ENCODE measurements at places on chromosomes 4 and X.
A peak's percentile ranks its signal among the peaks of the same experiment; 100 is the strongest.

- no peak for DNase-seq
Observed at GRCh38 chr4:1759818-1760223, 33.3 kb upstream of the FGFR3 start.

- no peak for DNase-seq
Observed at GRCh38 chrX:42755815-42756214, 22.1 kb downstream of the PPP1R2C start.

- no peak for DNase-seq
Observed at GRCh38 chr4:52266537-52267137, 215.5 kb downstream of the SPATA18 start.

GRCh38 chrX:2242326-2242725, 258.4 kb downstream of the DHRSX start:
- DNase-seq = no peak

GRCh38 chrX:56789518-56790070, 60.6 kb downstream of the NBDY start:
- DNase-seq = no peak

GRCh38 chrX:79162076-79162475, 17.6 kb downstream of the GPR174 start:
- DNase-seq = no peak

- DNase-seq = no peak
Observed at GRCh38 chrX:18861511-18861910, 122.4 kb downstream of the PHKA2 start.

GRCh38 chr4:105994061-105994460, 98.8 kb downstream of the NPNT start:
- DNase-seq = no peak

- DNase-seq = no peak
Observed at GRCh38 chrX:25010784-25011588, 4.8 kb downstream of the ARX start.

GRCh38 chr4:39994406-39994805, 16.7 kb upstream of the PDS5A start:
- DNase-seq = no peak

- DNase-seq = peak; percentile 59
Observed at GRCh38 chrX:7996414-7996813, 69.2 kb upstream of the PNPLA4 start.

- no peak for DNase-seq
Observed at GRCh38 chrX:103539695-103540094, 20.4 kb upstream of the RAB40A start.

DNA sequence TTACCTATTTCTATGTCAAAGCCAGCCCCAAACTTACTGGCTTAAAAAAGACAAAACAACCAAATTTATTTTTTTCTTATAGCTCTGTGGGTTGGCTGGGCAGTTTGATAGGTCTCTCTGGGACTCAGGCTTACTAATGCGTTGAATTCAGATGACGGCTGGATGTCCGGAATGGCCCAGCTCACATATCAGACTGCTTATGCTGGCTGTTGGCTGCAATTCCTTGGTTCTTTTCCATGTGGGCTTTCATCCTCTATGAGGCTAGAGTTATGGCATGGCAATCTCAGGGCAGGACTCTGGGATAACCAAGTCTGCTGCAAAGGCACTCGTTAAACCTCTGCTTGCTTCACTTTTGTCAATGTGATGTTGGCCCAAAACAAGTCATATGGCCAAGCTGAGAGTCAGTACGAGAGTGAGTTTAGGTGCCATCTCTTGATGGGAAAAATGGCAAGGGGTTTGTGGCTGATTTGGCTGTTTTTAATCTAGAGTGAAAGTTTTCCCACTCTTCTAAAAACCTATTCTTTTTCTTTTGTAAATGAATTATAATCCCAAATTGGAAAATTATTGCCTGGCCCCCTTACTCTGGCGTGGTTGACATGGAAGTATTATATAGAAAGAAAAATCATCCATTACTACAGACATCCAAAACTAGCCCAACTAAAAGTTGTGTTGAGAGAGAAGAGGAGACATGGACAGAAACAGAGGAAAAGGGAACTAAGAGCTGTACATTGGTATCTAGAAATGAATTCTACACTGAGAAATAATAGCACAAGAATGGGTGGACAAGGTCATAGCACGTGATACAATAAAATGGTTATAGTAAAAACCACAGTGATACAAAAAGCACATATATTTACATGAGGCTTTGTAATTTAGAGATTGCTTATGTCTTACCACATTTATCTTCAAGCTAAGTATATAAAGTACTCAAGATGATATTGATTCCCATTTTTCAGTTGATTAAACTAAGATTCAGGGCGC, 6.6 kb downstream of the PRIMPOL start:
- no peak for DNase-seq

GRCh38 chr4:8247047-8247930, 22.3 kb upstream of the HTRA3 start:
- no peak for DNase-seq

DNA sequence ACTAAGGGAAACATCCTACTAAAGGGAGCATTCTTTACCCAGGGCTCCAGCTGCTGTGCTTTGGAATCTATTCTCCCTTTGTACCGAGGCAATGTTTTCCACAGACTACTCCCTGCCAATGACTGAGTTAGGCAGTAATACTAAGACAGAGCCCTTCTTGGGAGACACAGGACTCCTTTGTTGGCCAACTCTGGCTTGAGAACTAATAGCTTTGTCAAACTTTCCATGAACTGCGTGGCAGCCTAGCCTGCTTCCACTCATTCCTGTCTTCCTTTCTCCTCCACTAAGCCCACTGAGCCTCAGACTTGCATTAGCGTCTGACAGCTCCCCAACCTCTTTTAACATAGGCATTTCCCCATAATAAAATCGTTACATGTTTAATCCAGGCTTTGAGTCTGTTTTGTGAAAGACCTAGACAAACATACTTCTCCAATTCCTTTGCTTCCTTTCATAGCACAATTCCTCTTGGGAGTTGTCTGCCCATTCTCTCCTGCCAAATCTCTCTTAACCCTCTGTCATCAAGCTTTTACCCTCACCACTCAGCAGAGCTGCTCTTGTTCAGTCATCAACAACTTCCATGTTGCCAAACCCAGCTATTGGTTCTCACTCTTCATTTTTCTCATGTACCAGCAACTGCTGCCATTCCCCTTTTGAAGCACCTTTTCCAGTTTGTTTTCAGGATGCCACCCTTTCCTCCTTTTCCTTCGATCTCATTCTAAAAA, 300.3 kb upstream of the IGFBP7 start:
- no peak for DNase-seq

DNA sequence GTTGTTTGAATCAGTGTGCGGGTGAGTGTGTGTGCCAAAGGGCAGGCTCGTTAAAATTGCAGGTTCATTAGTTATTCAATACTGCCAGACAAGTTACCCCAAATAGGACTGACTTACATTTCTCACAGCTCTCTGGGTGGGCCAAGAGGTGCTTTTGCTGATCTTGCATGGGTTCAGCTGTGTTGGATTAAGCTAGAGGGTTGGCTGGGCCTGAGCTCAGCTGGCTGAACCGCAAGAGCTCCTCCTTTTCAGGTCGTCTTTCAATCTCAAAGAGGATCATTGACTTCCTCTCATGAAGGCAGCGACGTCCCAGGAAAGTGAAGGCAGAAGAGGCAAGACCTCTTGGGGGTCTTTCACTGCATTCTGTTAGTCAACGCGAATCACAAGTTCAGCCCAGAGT, 343.3 kb upstream of the FRG1 start:
- DNase-seq = no peak

- DNase-seq = no peak
Observed at GRCh38 chrX:154384284-154384892, 5.3 kb downstream of the EMD start.

GRCh38 chr4:10123227-10124101, 6.9 kb upstream of the WDR1 start:
- peak; percentile 80 for DNase-seq

GRCh38 chr4:80335554-80336358, at the start of gene CFAP299:
CFAP299 (plus strand) TSS chr4:80335730.
- peak; percentile 85 for DNase-seq

- DNase-seq = peak; percentile 82
Observed at GRCh38 chrX:110407910-110408545, 49.4 kb downstream of the RTL9 start.

GRCh38 chrX:119887721-119888425, 7.8 kb upstream of the AKAP14 start:
- DNase-seq = peak; percentile 68

DNA sequence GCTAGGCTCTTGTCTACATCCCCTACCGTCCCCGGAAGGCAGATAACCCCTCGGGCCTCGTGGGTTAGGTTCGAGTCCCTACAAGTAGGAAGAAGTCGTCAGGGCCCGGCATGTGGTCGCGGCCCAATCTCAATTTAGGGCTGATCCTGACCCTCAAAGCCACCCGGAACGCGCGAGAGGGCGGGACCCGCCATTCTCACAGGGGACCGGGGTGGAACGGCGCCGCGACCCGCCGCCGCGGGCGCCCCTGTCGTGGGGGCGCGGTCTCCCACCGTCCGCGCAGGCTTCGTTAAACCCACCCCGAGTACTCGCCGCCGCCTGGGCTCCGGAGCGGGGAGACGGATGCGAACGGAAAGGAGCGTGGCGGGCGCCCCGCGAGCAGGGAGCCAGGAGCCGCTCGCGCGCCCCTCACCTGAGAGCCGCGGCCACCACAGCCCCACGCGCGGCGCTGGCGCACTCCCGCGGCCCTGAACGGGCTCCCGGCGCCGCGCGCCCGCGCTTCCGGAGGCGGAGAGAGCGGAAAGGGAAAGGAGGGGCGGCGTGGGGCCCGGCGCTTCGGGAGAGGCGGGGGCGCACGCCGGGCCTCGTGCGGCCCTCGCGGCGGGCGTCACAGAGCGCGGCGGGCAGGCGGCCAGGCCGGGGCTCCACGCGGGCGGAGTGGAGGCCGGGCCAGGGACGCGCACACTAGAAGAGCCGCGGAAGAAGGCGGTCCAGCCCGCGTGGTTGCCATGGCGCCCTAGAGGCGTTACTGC, at the start of gene CFAP97:
CFAP97 (minus strand) TSS at position 515 of the 752 bp plus-strand sequence. CDS start 12,804 bp downstream, outside the sequence.
- DNase-seq = peak; percentile 89

DNA sequence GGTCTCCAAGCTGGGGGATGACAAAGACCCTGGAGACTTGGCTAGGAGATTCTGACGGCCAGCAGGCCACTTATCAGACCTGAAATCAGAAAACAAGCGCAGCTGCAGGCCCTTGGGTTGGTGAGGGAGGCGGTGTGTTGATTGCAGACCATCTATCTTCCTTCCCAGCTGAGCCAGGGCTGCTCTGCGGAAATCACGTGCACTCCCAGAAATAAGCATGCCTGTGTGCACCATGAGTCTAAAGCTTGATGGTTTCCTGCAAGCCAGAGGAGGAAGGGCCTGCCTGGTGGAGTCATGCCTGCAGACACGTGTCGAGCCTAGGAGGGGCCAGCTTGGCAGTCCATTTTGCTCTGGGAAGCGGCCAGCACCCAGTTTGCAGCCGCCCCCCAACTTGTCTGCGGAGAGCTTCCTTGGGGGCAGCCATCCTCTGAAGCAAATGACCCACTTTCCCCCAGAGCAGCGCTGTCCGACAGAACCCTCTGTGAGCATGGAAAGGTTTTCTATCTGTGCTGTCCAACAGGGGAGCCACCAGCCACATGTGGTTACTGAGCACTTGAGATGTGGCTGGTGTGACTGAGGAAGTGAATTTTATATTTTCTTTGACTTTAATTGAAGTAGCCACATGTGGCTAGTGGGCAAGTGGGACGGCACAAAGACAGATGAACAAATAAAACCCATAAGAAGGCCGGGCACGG, 175.7 kb upstream of the BCOR start:
- DNase-seq = peak; percentile 74

- no peak for DNase-seq
Observed at GRCh38 chrX:30833896-30834295, 55.2 kb downstream of the TAB3 start.

DNA sequence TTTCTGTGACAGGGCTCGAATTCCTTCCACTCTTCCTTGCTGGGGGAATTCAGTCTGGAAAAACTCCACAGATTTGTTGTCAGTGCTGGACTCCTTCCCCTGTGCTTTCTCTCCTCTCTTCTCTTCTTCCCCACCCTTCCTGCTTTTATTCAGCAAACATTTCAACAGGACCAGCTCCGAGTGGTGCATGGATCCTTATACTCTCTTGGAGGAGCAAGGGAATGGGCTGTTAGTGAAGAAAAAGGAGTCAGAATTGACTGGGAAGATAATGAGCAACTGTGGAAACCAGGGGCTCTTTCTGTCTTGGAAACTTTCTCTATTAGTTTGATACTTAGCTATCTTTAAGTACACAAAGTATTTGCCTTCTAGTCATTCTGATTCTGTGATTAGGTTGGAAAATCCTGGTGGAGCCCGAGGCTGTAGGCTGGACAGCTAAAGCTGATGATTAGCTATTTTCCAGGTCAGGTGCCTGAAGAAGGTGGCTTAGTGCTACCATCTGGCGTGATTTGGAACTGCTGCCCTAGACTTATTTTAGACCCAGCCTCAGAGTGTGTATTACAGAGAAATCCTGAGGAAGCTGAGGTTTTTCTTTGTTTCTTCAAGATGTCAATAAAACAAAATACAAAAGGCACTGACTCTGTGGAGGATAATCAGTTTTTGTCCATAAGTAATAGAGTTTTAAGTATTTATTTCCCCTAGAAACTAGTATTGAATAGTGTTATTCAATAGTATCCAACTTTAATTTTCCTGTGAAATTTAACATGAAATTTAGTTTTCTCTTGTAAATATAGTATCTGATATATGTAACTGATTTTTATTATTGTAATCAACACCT, 38.4 kb downstream of the NAP1L5 start:
- peak; percentile 72 for DNase-seq

Data from NCI-H1417 (cell line).